GM03348 (cell line): ENCODE measurements at places on chromosomes 13 and 19.

DNA sequence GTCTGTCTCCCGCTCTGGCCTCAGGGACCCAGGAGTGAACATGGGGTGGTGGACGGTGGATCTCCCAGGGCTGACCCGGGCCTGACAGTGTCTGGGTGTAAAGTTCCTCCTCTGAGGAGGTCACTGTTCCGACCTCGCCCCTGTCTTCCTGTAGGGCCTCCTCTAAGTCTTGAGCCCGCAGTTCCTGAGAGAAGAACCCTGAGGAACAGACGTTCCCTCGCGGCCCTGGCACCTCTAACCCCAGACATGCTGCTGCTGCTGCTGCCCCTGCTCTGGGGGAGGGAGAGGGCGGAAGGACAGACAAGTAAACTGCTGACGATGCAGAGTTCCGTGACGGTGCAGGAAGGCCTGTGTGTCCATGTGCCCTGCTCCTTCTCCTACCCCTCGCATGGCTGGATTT, at the start of gene SIGLEC9:
SIGLEC9 (plus strand) TSS at position 178 of the 400 bp plus-strand sequence; CDS start at position 247, 69 bp downstream.
- DNase-seq: no peak

DNA sequence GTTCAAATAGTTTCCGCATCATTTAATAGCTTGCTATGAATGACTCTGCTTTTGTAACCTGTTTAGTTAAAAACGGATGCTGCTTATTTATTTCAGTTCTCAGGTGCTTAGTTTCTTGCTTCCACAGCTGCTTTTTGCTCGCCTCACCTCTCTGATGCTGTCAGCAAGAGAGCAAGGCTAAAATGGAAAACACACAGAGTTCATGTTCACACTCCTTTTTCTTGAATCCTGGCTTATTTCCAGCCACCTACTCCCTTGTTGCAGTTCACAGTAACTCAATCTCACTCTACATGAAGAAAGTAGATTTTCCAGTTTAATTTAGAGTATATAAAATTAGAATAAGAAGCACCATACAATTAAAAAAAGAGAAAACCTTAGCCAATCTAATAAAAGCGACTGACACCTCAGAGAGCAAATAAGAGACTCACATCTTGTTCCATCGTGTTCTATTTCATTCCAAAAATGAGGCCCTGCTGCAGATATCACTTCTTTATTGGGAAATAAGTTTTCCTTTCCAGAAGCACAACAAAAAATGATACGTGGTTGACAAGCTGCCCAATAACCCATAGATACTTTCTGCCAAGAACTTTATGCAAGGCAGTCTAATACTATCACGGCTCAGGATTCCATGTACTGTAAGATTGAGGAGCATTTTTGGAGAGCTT, 326.1 kb upstream of the SLITRK1 start:
- no peak for DNase-seq

GRCh38 chr13:110525328-110526319, 35.9 kb downstream of the RAB20 start:
- no peak for DNase-seq

DNA sequence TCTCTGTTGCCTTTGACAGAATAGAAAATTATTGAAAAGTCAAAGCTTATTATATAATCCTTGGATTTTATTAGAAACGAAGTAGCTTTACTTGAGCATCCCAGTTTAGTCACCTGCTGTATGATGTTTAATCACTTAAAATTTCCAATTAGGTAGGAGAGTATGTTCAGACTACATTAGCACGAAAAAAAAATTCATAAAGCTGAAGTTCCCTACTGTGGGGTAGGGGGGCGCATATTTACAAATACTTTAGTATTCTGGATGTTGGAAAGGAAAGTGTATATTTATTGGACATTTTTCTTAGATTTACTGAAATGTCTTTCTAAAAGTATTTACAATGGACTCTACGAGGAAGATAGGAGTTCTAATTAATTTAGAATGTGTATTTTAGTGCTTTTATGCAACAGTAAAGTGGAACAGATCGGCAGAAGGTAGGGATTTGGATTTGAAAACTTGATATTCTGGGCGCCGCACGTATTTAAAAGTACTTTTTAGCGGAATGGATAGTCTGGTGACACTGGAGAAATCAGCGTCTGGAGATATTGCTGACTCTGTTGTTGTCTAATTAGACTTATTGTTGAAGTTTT, 1.9 kb downstream of the CDK8 start:
- peak; percentile 11 for DNase-seq

- DNase-seq: no peak
These were observed 11.2 kb downstream of the IGFL1 start for GRCh38 chr19:46240693-46241092.

DNA sequence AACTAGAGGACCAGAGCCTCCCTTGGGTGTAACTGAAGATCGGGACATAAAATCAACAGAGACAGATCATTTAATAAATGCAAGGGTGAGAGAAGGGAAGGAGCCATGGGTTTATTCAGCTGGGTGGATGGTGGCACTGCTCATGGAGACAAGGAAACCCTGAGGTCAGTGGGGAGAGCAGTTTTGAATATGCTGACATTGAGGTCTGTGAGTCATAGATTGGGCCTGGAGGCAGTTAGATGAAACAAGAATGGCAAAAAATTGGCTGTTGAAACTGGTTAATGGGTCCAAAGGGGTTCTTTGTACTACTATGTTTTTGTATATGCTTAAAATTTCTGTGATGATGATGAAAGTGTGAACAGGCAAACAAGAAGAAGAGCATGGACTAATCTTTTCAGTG, 5.1 kb upstream of the GTF3A start:
- no peak for DNase-seq

GRCh38 chr13:30394751-30395191, 27.5 kb upstream of the UBE2L5 start:
- peak; percentile 14 for DNase-seq
